ENCODE measurements at places on chromosomes 11 and 22.

DNA sequence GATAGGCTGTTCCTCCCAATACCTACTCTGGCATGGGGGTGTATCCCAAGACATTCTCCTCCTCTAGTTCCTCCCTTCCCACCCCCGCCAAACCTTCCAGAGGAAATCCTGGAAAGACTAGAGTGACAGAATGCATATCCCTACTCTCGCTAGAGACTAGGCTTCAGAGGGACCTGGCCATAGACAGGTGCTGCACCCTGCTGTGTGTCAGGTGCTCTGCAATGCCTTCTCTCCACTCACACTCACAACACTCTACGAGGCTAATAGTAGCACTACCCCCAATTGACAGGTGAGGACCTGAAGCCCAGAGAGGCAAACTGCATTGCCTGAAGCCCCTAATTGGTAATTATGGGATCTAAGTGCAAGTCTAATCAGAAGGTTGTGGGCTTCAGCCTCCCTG, 46.2 kb upstream of the LMO1 start:
- no peak for DNase-seq

GRCh38 chr11:79467761-79468160, 26.9 kb upstream of the TENM4 start:
- DNase-seq, result peak; percentile 27

DNA sequence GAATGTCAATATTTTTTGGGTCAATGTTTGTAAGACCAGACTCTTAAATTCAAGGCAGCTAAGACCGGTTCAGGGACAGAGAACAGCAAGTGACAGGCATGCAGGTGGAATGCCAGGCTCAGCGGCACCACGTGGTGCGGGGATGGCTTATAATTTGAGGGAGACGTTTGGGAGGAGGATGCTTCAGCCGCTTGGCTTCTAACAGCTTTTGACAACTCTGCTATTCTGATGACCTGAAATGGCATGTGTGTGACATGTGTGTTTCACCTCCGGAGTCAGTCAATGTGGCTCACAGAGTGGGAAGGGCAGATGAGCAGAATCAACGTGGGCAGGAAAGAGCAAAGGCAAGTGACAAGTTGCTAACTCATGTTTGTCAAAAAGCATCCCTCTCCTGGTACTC, 228.3 kb downstream of the KIRREL3 start:
- no peak for DNase-seq

- DNase-seq, result no peak
Observed at GRCh38 chr11:23423104-23423503, 562.8 kb upstream of the CCDC179 start.

DNA sequence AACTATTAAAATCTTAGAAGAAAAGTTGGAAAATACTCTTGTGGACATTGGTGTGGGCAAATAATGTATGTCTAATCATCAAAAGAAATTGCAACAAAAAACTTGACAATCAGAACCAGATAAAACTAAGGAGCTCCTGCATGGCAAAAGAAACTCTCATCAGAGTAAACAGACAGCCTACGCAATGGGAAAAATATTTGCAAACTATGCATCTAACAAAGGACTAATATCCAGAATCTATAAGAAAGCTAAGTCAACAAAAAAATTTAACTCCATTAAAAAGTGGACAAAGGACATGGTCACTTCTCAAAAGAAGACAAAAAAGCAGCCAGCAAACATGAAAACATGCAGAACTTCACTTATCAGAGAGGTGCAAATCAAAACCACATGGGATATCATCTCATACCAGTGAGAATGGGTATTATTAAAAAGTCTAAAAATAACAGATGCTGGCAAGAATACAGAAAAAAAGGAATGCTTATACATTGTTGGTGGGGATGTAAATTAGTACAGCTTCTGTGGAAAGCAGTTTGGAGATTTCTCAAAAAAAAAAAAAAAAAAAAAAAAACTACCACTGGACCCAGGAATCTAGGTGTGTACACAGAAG, 99.7 kb upstream of the TOP3B start:
- DNase-seq, result peak; percentile 29

DNA sequence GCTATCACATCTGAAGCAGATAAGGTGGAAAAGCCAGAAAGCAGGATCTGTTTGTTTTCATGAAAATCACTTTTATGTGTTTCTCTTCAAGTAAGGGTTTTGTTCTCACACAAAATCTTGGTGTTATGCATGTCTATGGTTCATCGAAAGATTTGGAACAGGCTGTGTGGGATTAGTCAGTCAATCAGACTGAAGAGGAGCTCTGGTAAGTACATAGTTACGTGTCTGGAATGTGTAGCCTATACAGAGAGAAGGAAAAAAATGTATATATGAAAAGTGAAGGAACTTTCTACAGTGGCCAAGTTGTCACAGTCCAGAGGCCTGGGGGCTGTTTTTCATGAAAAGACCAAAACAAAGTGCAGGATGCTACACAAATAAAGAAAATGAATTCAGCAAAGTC, 156.7 kb downstream of the CNTN5 start:
- no peak for DNase-seq

DNA sequence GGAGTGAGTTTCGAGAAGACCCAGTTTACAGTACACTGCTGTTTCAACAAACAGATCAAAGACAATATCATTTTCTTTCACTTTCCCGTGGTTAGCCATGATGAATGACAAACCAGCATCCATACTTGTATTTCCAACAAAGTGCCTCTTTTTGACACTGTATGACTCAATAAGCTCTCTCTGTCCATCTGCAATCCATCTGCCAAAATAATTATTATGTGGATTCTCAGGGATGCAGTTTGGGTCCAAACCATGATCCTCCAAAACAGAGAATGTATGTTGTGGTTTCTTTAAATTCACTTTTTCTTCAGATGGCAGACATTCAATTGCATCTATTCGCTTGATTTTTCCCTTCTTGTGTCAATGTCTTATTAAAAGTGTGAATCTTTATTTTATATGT, 37.8 kb upstream of the RASD2 start:
- no peak for DNase-seq

DNA sequence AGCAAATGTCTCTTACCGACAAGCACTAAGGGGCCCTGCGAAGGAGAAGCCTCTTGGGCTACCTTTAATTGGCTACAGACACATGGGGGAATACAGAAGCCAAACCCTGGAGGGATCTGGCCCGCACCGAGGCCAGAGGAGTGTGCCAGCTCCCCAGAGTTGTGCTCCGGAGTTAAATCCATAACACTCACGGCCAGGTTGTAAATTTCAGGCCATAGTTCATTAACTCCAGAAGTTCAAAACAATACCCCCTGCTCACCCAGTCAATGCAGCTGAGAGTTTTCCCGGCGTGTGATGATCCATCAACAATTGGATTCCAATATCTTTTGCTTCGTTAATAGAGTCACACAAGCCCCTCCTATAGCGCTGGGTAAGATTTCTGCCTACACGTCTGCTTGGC, 371.5 kb downstream of the NXPE2 start:
- DNase-seq, result no peak

GRCh38 chr11:11498195-11498594, 123.6 kb downstream of the GALNT18 start:
- no peak for DNase-seq

DNA sequence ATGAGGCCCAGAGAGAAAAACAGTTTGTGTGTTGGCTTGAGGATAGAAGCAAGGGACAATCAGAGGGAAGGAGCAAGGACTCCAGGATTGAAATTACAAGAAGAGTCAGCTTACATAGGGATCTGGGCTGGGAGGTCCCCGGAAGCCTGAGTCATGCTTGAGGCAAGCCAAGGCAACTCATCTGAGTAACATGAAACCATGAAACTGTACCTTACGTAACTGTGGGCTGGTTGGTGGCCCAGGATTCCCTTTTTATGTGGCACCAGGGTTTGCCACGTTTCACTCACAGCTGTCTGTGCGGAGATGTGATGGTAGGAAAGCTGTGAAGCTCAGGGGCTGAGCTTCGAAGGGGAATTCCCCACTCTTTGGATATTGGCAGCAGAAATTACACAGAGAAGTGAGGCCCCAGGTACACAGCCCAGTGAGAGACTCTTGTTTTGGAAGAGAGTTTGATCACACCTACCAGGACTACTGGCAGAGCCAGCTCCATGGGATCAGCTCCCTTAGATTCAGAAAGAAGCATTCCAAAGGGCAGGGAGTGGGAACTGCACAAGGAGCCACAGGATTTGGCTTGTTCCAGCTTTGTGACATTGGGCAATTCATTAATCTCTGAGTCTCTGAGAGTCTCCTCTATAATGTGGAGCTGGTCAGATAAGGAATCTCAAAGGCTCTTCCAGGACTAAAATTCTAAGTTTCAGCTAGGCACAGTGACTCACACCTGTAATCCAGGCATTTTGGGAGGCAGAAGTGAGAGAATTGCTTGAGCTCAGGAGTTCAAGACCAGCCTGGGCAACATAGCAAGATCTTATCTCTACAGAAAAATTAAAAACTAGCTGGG, 7.8 kb downstream of the SLC5A1 start:
- peak; percentile 89 for DNase-seq

GRCh38 chr11:79415411-79415810, 25.4 kb downstream of the TENM4 start:
- DNase-seq, result no peak

All from fibroblast of the aortic adventitia (primary cell).